Immature natural killer cell (primary cell): ENCODE measurements at places on chromosomes 5 and 9. TPM values are rescaled to one million over a fixed set of nuclear protein-coding genes. Genes with fewer than 3 reads are reported as not detected.

The ATP6V0E1 gene
- polyA plus RNA-seq, result 474 TPM

The AP3S1 gene
- polyA plus RNA-seq, result 96.1 TPM

The TNFSF8 gene
- polyA plus RNA-seq, result 10.9 TPM

The NR4A3 gene
- polyA plus RNA-seq, result 0.83 TPM

The PCDHA11 gene
- not detected for polyA plus RNA-seq

The RABL6 gene
- 5.4 TPM for polyA plus RNA-seq

- H3K4me3 ChIP-seq, result no peak overlapping the region
- peaks cover 2% of the 10 kb centered on the region for H3K4me1 ChIP-seq
- DNase-seq, result no peak
These were observed 29.2 kb upstream of the IL13 start for GRCh38 chr5:132628814-132629213.

GRCh38 chr9:38089387-38090165, 20.5 kb upstream of the SHB start:
- H3K4me3 ChIP-seq, result no peak overlapping the region
- H3K27ac ChIP-seq, result no peak overlapping the region
- peaks cover 3% of the 10 kb centered on the region for H3K27me3 ChIP-seq
- no peak for DNase-seq
- H3K36me3 ChIP-seq, result no peaks in the 10 kb centered on the region

- no peak overlapping the region for H3K4me3 ChIP-seq
- no peaks in the 10 kb centered on the region for H3K36me3 ChIP-seq
- peaks cover 4% of the 10 kb centered on the region for H3K27me3 ChIP-seq
- peak; percentile 19 for DNase-seq
These were observed 20.3 kb upstream of the NINJ1 start for GRCh38 chr9:93154293-93154903.

GRCh38 chr9:115632391-115632790, 514.4 kb upstream of the TNC start:
- no peak overlapping the region for H3K4me3 ChIP-seq
- H3K27ac ChIP-seq, result no peak overlapping the region
- DNase-seq, result no peak
- no peaks in the 10 kb centered on the region for H3K4me1 ChIP-seq
- no peaks in the 10 kb centered on the region for H3K27me3 ChIP-seq

- no peak for DNase-seq
- H3K4me1 ChIP-seq, result peaks cover 17% of the 10 kb centered on the region
- peaks cover 51% of the 10 kb centered on the region for H3K36me3 ChIP-seq
- no peak overlapping the region for H3K4me3 ChIP-seq
These were observed 44.5 kb downstream of the SMC5 start for GRCh38 chr9:70303268-70303667.

GRCh38 chr9:84622981-84623380, 46.5 kb upstream of the NTRK2 start:
- H3K4me3 ChIP-seq, result no peak overlapping the region
- no peaks in the 10 kb centered on the region for H3K36me3 ChIP-seq
- no peaks in the 10 kb centered on the region for H3K4me1 ChIP-seq
- no peak for DNase-seq

DNA sequence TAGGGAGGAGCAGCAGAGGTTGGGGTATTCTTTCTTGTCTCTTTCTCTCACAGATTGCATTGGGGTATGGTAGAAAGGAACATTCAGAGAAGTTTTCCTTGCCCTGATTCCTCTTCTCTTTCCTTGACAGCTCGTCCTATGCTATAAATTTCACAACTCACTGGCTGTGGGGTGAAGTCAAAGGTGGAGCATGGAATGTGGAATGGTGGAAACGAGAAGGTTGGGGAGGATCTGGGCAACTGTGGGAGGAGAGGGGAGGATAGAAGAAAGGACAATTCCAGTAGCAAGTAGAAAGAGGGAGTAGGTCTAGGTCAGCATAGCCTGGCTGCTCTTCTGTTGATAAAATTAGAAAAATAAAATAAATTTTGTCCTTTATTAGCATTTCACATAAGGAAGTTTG, 39.0 kb upstream of the POC5 start:
- H3K4me3 ChIP-seq, result no peak overlapping the region
- H3K27me3 ChIP-seq, result peaks cover 6% of the 10 kb centered on the region
- no peak overlapping the region for H3K27ac ChIP-seq
- no peaks in the 10 kb centered on the region for H3K4me1 ChIP-seq

DNA sequence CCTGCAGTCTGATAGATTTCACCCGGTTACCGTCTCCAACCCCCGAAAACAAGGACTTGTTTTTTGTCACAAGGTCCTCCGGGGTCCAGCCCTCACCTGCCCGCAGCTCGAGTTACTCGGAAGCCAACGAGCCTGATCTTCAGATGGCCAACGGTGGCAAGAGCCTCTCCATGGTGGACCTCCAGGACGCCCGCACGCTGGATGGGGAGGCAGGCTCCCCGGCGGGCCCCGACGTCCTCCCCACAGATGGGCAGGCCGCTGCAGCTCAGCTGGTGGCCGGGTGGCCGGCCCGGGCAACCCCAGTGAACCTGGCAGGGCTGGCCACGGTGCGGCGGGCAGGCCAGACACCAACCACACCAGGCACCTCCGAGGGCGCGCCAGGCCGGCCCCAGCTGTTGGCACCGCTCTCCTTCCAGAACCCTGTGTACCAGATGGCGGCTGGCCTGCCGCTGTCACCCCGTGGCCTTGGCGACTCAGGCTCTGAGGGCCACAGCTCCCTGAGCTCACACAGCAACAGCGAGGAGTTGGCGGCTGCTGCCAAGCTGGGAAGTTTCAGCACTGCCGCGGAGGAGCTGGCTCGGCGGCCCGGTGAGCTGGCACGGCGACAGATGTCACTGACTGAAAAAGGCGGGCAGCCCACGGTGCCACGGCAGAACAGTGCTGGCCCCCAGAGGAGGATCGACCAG, 121.3 kb downstream of the DAB2IP start:
- no peaks in the 10 kb centered on the region for H3K4me1 ChIP-seq
- peaks cover 2% of the 10 kb centered on the region for H3K27me3 ChIP-seq
- no peaks in the 10 kb centered on the region for H3K36me3 ChIP-seq
- DNase-seq, result no peak
